ENCODE measurements at places on chromosomes 2 and 18.

DNA sequence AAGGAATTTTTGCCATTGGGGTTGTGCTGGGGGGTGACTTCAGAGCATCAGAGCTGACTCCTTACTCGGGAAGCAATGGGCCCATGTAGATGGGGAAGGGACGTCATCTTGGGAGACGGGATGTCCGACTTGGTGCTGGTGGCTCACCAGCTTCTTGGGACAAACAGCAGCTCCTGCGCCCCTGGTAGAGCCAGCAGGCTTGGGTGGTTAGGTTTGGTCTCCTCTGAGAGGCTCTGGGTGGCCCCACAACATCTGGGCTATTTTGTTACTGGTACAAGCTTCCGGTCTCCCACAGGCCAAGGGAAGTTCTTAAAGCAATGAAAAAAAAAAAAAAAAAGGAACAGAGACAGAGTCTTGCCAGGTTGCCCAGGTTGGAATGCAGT, 1.8 kb downstream of the NGEF start:
- no peak for DNase-seq

- DNase-seq = no peak
These were observed 41.7 kb downstream of the FRZB start for GRCh38 chr2:182824767-182825158.

- no peak for DNase-seq
These were observed 3.5 kb downstream of the AAMP start for GRCh38 chr2:218266316-218266979.

- no peak for DNase-seq
These were observed 80.5 kb upstream of the MAP4K3 start for GRCh38 chr2:39517622-39518021.

DNA sequence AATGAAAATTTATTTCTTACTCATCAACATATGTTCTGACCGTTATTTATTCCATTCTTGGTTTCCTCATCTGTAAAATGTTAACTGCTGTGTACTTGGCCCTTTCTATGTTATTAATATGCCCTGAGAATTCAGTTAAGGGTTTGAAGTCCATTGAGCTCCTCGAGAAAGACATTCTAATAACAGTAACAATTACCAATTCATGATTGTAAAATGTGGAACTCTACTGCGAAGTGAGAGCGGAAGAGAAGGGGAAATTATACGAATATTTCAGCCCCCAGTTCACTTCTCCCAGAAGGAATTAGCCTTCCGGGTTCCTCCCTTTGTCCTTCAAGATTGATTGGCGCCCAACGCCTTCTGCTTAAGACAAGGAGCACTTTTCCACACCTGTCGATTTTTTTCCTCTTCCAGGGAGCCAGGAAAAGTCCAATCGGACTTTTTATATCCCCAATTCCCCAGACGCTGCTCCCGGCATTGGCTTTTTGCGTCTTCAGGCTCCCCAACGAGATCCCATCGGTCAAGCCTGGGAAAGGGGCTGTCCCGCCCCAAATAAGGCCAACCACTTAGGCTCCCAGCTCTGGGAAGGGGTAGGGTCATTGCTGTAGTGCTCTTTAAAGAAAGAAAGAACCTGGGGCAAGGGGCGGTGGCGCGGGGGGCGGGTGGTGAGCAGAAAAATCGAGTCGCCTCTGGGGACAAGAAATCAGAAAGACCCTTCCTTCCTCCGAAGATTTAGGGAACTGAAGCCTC, 1.6 kb downstream of the DSC2 start:
- no peak for DNase-seq

GRCh38 chr2:29155578-29155977, 40.4 kb downstream of the CLIP4 start:
- no peak for DNase-seq

DNA sequence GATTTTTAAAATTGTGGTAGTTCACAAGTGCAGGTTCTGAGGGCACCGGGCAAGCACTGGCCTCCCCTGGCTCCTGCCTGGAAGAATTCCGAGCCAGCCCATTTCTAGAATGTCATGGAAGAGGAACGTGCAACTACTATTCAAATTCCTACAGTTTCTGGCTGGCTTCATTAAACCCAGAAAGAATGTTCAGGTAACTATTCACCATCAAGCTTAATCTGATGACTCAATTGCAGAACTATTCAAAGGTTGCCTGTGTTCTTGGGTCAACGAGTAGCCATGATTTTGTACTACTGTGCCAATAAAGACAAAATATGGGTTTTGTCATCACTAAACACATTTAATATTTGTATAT, 14.3 kb upstream of the MFF start:
- DNase-seq = no peak

All from effector CD8-positive, alpha-beta T cell (primary cell).